ENCODE measurements at places on chromosomes 11 and 22.

- DNase-seq: peak; percentile 81
Measured at GRCh38 chr11:75562048-75562835, at the start of gene SERPINH1. SERPINH1 (plus strand) TSS chr11:75562253; CDS start chr11:75566350, 4,097 bp downstream.

DNA sequence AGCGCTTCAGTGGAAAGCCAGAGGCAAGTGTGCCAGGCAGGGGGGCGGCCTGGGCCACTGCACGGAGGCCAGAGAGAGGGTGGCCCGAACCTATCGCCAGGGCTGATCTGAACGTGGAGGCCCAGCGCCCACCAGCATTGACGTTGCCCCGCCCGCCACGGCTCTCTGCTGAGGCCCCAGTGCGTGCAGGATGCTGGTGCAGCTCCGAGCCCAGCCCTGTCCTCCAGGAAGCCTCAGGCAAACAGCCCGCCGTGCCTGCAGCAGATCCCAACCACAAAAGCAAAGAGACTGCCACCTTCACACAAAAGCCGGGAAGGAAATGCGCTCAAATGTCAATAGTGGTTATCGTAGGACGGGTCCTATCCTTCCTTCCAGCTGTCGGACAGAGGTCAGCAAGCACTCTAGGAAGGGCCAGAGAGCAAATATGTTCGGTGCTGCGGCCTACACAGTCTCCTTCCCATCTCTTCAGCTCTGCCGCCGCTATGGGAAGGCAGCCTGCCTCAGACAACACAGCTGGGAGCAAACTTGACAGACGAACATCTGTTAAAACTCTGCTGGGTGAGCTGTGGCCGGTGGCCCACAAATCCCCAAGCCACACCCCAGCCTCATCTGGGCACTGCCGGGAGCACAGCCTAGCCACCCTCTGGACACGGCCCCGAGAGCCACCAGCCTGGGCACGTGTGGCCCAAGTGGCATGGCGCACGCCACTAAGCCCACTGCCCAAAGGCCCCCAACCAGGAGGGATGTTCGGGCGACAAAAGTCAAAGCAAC lies 146.2 kb downstream of the CRYBB2 start:
- no peak for DNase-seq

- no peak for DNase-seq
Measured at GRCh38 chr22:32817137-32817730, 15.7 kb downstream of the TIMP3 start.

- no peak for DNase-seq
Measured at GRCh38 chr11:118998822-118999221, 884 bp downstream of the CENATAC start.

DNA sequence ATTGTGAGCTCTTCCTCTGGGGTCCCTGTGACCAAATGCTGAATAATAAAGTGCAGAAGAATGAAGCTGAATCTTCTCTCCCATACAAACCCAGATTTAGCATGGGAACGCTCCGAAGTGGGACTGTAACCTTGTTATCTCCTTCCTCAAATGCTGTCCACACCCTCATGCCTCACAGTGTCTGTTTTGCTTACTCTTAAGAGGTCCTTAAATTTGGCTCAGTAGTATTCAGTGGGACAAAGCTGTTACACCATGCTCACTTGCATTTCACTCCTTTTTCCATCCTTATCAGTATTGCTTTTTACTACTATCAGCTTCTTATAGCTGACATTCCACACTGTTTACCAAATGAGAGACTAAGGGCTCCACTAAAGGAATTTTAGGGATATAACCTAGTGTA lies 13.8 kb upstream of the AMOTL1 start:
- no peak for DNase-seq

DNA sequence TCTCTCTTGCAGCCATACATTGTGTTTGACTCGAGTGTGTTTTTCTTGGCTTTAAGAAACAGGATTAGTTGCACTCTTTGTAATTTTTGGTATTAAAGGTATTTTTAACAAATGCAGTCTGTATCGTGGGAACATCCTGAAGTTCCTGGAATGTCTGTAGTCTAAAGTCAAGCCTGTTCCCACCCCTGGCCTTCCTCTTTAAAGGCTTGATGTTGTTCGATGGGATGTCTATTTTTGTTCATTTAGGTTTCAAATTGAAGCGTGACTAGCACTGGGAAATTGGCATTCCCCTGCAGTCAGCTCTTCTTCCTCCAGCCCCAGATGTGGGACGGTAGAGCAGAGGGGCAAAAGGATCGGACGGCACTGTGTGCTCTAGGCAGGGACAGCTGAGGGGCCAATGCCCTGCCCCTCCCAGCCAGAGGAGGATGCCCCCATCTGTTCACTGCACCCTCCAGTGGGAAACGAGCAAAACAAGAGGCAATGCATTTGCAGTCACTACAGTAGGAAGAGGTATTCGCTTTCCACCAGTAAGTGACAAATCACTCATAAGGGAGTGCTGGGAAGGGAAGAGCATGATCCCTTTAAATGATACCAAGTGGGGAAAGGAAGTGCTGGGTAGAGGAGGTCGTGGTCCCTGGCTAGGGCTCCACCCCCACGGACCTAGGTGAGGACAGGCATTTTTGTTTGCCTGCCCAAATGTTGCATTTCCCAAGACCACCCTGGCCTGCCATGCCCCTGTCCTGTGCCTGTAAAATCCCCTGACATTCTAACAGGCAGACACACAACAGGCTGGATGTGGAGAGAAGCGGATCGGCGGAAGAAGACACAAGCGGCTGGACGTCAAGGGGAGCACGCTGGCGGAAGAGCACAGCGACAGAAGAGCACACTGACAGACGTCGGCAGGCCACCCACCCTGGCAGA lies 47.4 kb upstream of the SEPTIN5 start:
- DNase-seq: no peak

DNA sequence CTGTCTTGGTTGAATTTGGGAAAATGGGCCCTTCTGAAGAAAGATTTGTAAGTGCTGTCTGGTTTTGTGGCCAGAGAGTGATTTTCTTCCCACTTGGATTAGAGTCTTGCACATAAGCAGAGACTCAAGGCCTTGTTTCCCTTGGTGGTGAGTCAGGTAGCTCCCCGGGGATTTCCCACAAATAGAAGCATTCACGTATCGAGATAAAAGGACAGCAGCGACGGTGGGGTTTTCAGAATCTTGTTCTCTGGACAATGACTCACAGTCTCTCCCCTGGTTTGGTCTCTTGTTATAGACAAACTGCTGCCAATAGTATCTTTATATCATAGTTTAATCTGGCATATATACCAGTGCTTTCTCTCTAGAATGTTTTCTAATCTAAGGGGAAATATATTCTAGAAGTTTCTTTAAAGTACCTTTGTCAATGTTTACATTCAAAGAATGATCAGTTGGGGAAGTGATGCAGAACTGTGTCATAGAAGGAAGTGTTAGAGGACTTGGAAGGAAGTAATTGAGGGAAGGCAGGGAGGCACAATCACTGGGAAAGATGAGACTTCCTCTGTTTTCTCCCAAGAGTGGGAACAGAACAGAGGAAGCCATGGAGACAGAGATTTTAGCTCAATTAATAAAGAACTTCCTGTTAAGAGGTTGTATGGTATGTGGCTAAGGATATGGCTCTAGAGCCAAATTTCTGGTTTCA lies 18.1 kb downstream of the POLA2 start:
- DNase-seq: peak; percentile 73

GRCh38 chr22:25404928-25405816 lies 159.3 kb upstream of the GRK3 start:
- peak; percentile 61 for DNase-seq

- DNase-seq: peak; percentile 32
Measured at GRCh38 chr11:106091480-106092123, 14.1 kb downstream of the AASDHPPT start.

DNA sequence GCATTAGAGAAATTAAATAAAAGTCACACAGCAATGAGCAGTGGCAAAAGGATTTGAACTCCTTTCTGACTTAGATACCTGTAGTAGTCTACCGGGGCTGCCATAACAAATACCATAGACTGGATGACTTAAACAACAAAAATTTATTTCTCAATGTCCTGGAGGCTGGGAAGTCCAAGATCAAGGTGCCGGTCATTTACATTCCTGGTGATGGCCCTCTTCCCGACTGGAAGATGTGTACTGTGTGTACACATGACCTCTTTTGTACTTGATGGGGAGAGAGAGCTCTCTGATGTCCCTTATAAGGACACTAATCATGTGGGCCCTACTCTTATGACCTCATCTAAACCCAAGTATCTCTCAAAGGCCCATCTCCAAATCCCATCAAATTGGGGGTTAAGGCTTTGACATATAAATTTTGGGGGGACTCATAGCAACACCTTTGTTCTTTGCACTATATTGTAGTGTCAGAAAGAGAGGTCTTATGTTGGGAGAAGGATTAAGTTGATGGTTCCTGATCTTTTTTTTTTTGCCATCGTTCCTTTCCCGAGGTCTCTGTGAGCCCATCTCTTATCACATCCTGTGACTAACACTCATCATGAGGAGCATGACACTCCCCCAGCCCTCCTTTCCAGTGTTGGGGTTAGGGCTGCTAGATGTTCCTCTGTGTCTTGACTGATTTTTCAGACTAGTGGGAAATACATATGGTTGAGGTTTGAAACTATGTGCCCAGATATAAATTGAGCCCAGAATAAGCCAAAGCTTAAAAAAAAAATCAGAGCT lies 104.3 kb downstream of the TRAF6 start:
- DNase-seq: no peak

DNA sequence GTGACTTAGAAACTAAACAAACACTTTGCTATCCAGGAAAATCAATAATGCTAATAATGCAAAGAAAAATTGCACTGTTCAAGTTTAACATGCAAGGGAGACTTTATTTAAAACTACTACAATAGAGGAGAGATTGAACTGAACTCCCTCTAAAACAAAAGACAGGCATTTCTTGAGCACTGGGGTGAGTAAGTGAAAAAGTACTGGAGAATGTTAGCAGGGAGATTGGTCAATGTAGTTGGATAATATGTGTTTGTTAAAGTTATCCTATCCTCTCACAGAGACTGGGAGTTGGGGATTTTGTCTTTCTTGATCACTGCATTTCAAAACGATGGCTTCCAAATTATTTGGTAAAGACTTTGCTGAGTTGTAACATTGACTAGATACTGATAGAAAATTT lies 77.6 kb downstream of the LUZP2 start:
- DNase-seq: no peak

DNA sequence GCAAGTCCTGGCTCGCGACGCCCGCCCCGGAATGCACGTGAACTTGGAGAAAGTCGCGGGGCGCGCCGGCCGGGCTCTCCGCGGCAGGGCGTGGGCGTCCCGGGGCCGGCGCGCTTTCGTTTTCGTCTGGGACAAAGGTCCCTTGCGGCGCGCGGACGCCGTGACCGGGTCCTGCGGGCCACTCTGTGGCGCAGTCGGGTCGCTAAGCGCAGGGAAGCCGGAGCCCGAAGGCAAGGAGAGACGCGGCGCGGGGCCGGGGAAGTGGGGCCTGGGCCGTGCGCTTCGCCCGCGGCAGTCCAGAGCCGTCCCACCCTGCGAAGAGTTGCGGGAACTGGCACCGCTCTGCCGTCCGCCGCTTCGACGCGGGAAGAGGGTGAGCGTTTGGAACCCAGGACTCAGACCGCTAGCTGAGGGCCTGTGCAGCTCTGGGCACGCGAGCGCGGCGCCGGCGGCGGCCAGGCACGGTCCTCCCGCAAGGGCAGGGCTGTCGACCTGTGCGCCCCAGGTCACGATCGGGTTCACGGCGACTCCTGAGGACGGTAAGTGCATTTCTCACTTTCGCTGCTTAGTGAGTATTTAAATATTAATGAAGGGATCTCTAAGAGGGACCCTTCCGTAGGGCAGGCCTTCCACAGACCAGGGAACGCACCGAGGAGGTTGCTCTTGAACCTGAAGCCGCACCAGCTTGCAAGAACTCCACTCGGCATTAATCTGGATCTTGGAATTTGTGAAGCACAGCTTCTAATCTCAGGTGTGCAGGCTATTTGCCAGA lies 78.0 kb upstream of the PPARA start:
- DNase-seq: peak; percentile 48

DNA sequence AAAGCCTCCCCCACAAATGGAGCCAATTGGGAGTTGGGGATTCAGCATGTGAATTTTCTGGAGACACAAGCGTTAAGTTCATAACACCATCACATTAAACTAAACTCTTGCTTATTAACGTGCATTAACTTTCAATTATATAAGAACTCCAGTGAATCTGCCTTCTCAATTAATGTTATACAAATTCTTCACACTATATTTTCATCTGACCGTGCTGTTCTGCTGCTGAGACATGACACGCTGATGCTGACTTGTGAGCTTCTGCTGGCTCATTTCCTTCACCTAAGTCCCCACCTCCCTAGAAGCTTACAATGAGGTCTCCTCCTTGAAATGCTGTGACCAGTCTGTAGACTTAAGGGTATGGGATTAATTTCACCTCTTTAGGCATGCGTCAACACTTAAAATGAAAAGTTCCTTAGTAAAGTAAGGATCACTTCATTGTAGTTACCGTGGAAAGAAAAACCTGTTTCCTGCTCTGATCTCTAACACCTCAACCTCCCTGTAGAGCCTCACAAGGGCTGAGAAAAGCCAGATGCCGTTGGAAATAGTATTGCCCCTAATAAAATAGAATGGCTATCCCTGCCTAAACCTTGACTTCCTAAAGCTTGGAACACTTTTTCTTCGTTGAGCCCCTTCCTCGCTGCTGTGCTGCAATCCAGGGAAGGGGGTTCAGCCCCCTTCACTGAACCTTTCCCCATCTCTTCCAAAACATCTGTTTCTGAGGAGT lies 2.2 kb downstream of the HBG2 start:
- no peak for DNase-seq

GRCh38 chr22:19134874-19135273 lies 3.8 kb downstream of the TSSK2 start:
- DNase-seq: no peak

DNA sequence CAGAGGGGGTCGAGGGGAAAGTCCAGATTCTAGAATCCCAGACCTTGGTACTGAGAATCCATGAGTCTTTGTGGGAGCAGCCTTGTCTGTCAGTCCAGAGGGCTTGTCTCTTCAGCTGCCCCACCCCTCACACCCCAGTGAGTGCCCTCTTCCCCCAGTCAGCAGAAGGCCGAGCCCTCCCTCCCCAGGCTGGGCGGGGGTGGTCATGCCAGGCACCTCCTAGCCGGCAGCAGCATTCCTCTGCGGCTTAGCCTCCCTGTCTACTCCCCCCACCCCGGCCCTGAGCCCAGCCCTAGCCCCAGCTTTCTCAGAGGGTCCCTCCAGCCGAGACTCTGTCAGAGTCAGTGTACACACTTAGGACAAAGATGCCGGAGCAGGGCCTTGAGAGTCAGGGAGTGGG lies 4.6 kb downstream of the SOX10 start:
- no peak for DNase-seq

- no peak for DNase-seq
Measured at GRCh38 chr11:114262681-114263512, 33.3 kb upstream of the NNMT start.

- DNase-seq: no peak
Measured at GRCh38 chr11:134438542-134439537, 26.8 kb upstream of the B3GAT1 start.

DNA sequence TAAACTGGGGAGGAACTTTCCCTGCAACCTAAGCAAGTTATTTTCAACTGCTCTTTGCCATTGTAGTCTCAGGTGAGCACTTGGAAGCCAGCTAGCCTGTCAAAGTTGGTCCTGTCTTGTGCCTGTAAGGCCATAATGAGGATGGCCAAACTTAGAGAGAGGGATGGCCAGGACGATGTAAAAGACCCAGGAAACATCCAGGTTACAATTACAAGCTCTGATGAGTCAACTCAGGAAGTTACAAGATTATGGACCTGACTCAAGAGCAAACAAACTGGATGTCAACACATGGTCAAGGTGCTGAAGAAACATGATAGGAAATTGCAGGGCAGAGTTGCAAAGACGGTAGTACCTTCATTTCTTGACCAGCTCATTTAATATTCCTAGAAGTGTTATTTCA lies 1.6 kb downstream of the GTPBP1 start:
- DNase-seq: no peak
